ENCODE measurements at places on chromosomes 3 and 15. TPM values are rescaled to one million over a fixed set of nuclear protein-coding genes. Genes with fewer than 3 reads are reported as not detected.

- no peak for DNase-seq
These were observed 7.4 kb upstream of the HGD start for GRCh38 chr3:120689395-120689794.

CSPG5 gene
- 0.84 TPM for total RNA-seq

DVL3 gene
- 159 TPM for total RNA-seq

DNA sequence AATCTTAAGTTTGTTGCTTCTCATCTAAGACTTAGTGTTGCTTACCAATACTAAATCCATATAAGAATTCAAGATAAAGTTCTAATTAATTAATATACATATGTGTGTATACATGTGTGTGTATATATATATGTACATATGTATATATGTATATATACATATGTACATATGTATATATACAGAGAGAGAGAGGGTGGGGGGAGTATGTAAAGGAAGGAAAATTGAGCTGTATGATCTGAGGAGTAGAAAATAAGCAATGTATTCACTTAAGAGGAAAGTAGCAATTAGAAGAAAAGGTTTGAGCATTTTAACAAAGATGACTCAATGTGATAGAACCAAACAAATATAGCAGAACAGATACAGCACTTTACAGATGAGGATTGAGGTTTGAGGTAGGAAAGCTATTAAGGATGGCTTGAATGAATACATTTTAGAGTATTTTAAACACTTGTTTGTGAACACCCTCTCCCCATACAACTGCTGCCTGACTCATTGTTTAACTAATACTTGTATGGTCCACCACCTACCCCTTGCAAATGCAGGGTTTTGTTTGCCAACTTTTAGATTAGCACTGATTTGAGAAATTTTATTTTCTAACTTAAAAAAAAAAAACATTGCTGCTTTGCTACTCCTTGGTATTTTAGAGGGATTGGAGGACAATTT lies 681.1 kb upstream of the CADM2 start:
- DNase-seq: no peak

DNA sequence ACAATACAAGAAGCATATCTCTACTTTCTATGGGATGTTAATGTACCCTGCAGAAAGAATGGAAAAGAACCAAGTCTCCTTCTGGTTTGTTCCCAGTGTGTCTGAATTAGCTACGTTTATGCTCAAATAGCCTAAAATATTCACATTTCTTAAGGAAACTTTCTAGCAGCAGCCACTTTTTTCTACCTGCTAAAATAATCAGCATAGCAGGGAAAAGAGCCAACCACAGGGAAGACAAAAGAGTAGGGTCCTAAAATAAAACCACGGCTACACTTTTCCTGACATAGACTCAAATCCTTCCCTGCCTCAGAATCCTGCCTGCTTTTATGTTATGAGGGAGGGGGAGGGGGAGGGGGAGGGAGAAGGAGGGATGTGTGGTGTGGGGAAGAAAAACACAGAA lies 136.7 kb downstream of the GBE1 start:
- no peak for DNase-seq

- no peak for DNase-seq
These were observed 7.0 kb downstream of the MORF4L1 start for GRCh38 chr15:78879517-78880241.

DNA sequence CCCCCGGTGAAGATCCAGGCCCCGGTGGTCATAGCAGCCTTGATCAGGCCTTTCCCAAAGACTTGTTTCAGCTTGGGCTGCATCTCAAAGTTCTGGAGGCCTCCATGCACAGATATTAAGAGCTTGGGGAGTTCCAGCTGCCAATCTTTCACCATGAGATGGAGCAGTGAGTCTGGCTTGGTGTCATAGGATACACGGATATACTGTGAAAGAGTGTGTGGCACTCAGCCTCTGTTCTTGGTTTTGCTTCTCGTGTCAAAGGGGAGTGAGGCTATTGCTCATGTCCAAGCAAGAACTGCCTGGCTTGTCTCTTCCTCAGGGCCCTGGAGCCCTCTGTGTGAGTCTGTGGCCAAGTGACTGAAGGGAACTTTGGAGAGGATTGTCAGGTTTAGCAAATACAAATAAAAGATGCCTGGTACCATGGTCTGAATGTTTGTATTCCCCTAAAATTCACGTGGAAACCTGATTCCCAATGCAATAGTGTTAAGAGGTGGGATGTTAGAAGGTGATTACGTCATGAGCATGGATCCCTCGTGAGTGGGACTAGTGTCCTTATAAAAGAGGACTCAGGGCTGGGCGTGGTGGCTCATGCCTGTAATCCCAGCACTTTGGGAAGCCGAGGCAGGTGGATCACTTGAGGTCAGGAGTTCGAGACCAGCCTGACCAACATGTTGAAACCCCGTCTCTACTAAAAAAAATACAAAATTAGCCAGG lies 33.5 kb downstream of the TRPM1 start:
- no peak for DNase-seq

All from mesothelial cell of epicardium (in vitro differentiated cells).